ENCODE measurements at places on chromosomes 12 and 14. TPM values are rescaled to one million over a fixed set of nuclear protein-coding genes. Genes with fewer than 3 reads are reported as not detected.

The SIRT4 gene
- polyA plus RNA-seq, result 1.5 TPM

The WNT1 gene
- polyA plus RNA-seq, result not detected

The LGALS3 gene
- 182 TPM for polyA plus RNA-seq

The MGST1 gene
- 645 TPM for polyA plus RNA-seq

The SLC8B1 gene
- polyA plus RNA-seq, result 14.4 TPM

The LYZ gene
- polyA plus RNA-seq, result not detected

The TDRD9 gene
- 2.2 TPM for polyA plus RNA-seq

The SOAT2 gene
- 0.34 TPM for polyA plus RNA-seq

The RAD51AP1 gene
- polyA plus RNA-seq, result 10.5 TPM

The OR6C2 gene
- polyA plus RNA-seq, result not detected

The CCDC197 gene
- polyA plus RNA-seq, result not detected

The OR4K2 gene
- not detected for polyA plus RNA-seq

The ZDHHC22 gene
- polyA plus RNA-seq, result not detected

The HOXC9 gene
- 1.2 TPM for polyA plus RNA-seq

The KRT5 gene
- polyA plus RNA-seq, result not detected

The DEPDC4 gene
- 0.43 TPM for polyA plus RNA-seq

The LRIG3 gene
- 33.9 TPM for polyA plus RNA-seq

The ALDH1L2 gene
- 76.1 TPM for polyA plus RNA-seq

The OTX2 gene
- polyA plus RNA-seq, result not detected

The DCN gene
- 944 TPM for polyA plus RNA-seq

The B3GNT4 gene
- not detected for polyA plus RNA-seq

The INSM2 gene
- polyA plus RNA-seq, result not detected

The SSPN gene
- polyA plus RNA-seq, result 29.8 TPM

The SCFD1 gene
- polyA plus RNA-seq, result 115 TPM

The ACACB gene
- 1.1 TPM for polyA plus RNA-seq

Measured in BJ (cell line).